SK-N-SH (cell line): ENCODE measurements at places on chromosomes 4 and X. TPM values are rescaled to one million over a fixed set of nuclear protein-coding genes. Genes with fewer than 3 reads are reported as not detected.

Gene HTN3
- not detected in 2 replicates for polyA plus RNA-seq

Gene IBSP
- not detected in 2 replicates for polyA plus RNA-seq

Gene ZNF157
- polyA plus RNA-seq: 0.12 and 0.23 TPM in 2 replicates

Gene NWD2
- polyA plus RNA-seq: not detected in 2 replicates

- H3K4me1 ChIP-seq: no peaks in the 10 kb centered on the region
- DNase-seq: peak; percentile 38
- no peaks in the 10 kb centered on the region for H3K36me3 ChIP-seq
- no peak overlapping the region for H3K4me3 ChIP-seq
- H3K27ac ChIP-seq: no peak overlapping the region
Observed at GRCh38 chr4:2298532-2298991, 36.7 kb upstream of the MXD4 start.

DNA sequence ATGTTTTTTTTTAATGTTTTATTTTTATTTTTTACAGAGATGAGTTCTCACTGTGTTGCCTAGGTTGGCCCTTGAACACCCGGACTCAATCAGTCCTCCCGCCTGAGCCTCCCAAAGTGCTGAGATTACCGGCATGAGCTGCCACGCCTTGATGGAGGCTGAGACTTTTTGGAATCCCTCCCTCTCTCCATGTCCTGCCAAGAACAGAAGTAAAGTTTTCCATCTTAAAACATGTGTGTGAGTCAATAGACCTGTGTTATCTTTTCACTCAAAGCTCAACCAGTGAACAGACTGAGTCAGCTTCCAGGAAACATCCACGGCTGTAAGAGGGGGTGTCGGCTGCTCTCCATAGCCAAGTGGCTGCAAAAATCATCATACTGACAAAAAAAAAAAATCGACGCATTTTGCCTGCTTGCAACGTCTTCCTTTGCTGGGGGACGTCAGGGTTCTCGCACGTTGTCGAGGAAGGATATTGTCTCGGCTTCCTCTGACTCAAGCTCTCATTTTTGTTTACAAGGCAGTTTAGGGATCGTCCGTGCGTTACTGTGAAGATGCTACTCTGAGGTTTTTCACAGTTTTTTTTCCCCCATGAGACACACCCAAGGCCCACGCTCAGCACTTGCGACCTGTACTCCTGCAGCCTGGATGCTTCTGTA, 10.0 kb upstream of the ASMTL start:
- peaks cover 5% of the 10 kb centered on the region; the same call in 1 of the 2 replicates for H3K4me1 ChIP-seq
- H3K27me3 ChIP-seq: peaks cover 26% of the 10 kb centered on the region; the same call in 1 of the 2 replicates
- no peak for DNase-seq

Gene USP51
- 0.36 and 0.70 TPM in 2 replicates for polyA plus RNA-seq

Gene ATP8A1
- 0.38 and 0.78 TPM in 2 replicates for polyA plus RNA-seq

Gene SORCS2
- polyA plus RNA-seq: 0.99 and 1.6 TPM in 2 replicates

DNA sequence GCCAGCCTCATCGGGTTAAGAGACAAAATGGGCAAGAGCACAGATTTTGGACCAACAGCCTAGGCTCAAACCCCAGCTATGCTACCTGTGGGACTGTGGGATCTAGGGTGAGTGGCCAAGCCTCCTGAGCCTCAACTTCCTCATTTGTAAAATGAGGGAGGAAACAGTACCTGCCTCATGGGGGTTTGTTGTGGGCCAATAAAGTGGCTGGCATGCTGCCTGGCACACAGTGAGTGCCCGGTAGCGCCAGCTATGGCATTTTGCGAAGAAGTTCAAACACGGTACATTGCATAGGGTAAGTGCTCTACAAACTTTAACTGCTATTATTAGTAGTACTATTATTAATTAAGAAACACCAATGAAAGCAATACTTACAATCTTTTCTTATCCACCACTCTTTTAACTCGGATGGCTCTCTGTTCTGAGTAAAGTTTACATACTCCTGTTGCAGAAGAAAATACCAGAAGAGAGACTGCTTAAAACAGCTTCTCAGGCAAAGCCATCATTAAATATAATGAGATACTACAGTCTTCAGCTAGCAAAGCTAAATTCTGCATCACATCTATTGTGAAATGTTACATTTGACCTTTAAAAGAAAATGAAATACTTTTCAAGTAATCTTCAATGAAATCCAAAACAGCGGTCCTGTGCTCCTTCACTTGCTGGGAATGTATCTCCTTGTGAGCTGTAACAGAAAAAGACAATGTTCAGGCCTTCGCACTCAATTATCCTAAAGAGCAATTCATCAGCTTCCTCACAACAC, 70.1 kb downstream of the NSG1 start:
- no peaks in the 10 kb centered on the region for H3K27me3 ChIP-seq
- DNase-seq: no peak
- no peak overlapping the region for H3K27ac ChIP-seq
- no peak overlapping the region for H3K4me3 ChIP-seq
- peaks cover 9% of the 10 kb centered on the region for H3K4me1 ChIP-seq
- peaks cover 28% of the 10 kb centered on the region; the same call in 1 of the 2 replicates for H3K36me3 ChIP-seq

DNA sequence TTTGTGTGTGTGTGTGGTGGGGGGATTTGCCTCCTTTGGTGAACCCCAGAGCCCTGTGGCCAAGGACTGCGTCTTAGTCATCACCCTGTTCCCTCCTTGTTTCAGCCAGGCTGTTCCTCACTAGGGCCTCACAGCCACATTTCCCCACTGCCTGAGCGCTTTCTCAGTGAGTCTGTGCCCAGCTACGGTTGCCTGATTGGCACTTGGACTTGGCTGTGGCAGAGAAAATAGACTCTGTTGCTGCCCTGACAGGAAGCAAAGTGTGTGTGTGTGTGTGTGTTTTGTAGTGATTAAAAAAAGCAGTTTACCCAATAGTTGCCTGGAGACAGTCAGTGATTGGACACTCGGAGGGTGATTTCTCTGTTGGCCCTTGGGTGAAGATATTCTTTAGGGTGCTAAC, 113.0 kb downstream of the UCHL1 start:
- no peak overlapping the region for H3K4me3 ChIP-seq
- no peak for DNase-seq
- no peaks in the 10 kb centered on the region for H3K36me3 ChIP-seq
- H3K4me1 ChIP-seq: no peaks in the 10 kb centered on the region

GRCh38 chrX:148310426-148311165, 189.8 kb upstream of the AFF2 start:
- H3K27ac ChIP-seq: no peak overlapping the region
- DNase-seq: no peak
- no peaks in the 10 kb centered on the region for H3K36me3 ChIP-seq
- no peaks in the 10 kb centered on the region for H3K4me1 ChIP-seq
- H3K4me3 ChIP-seq: no peak overlapping the region
- H3K27me3 ChIP-seq: no peaks in the 10 kb centered on the region

- H3K4me3 ChIP-seq: no peak overlapping the region
- DNase-seq: no peak
- no peaks in the 10 kb centered on the region for H3K36me3 ChIP-seq
- no peaks in the 10 kb centered on the region for H3K27me3 ChIP-seq
- no peaks in the 10 kb centered on the region; the same call in 1 of the 2 replicates for H3K4me1 ChIP-seq
Observed at GRCh38 chr4:39179681-39180080, 2.6 kb upstream of the WDR19 start.

Gene NAP1L2
- polyA plus RNA-seq: 0.12 and 0.19 TPM in 2 replicates

Gene RAB41
- not detected in 2 replicates for polyA plus RNA-seq

- no peaks in the 10 kb centered on the region for H3K4me1 ChIP-seq
- H3K36me3 ChIP-seq: peaks cover 23% of the 10 kb centered on the region
- H3K27ac ChIP-seq: no peak overlapping the region
- no peak overlapping the region for H3K4me3 ChIP-seq
Observed at GRCh38 chr4:186634591-186635128, 79.3 kb upstream of the MTNR1A start.

DNA sequence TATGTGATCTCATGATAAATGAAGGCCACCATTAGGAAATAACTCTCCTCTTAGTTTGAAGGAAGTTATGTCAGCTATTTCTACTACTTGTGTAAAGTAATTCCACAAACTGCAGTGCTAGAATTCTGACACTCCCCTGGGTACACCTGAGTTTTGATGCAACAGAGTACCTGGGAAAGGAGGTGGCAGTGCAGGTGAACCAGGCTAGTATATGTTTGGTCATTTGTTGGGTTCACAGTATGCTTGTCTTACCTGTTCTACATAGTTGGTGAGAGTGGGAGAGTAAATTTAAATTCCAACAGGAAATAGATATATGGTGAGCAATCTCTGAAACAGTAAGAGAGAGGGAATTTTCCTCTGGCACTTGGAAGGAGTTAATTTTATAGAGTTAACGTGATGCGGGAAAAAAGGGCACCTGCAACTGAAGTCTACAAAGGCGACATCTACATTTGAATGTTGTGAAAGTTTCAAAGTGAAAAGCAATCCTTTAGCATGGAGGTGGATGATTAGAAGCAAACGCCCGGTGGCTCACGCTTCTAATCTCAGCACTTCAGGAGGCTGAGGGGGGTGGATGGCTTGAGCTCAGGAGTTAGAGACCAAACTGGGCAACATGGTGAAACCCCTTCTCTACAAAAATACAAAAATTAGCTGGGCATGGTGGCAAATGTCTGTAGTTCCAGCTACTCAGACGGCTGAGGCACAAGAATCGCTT, 8.3 kb upstream of the SLC10A6 start:
- H3K4me3 ChIP-seq: no peak overlapping the region
- H3K27ac ChIP-seq: no peak overlapping the region; the same call in 1 of the 2 replicates
- H3K36me3 ChIP-seq: no peaks in the 10 kb centered on the region
- no peaks in the 10 kb centered on the region for H3K4me1 ChIP-seq
- no peaks in the 10 kb centered on the region for H3K27me3 ChIP-seq

Gene CASK
- polyA plus RNA-seq: 7.0 and 9.8 TPM in 2 replicates

DNA sequence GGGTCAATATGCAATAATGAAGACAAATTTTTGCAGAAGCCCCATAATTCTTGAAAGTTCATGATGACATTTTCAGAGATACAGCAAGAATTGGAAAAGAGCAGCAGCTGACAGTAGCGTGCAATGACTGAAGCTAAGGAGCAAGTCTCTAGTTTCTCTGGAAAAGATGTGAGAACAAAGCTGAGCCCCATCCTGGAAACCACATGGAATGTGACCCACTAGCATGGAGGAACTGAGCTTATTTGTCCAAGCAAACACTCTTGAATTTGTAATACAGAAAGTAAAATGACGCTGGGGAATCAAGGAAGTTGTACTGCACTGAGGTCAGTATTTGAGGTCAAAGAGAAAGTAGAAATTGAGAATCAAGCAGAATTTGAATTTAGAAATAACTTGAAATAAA, 1447.2 kb downstream of the FSTL5 start:
- no peak for DNase-seq
- H3K27ac ChIP-seq: no peak overlapping the region
- no peaks in the 10 kb centered on the region for H3K27me3 ChIP-seq
- H3K4me3 ChIP-seq: no peak overlapping the region
- no peaks in the 10 kb centered on the region for H3K4me1 ChIP-seq
- no peaks in the 10 kb centered on the region for H3K36me3 ChIP-seq

DNA sequence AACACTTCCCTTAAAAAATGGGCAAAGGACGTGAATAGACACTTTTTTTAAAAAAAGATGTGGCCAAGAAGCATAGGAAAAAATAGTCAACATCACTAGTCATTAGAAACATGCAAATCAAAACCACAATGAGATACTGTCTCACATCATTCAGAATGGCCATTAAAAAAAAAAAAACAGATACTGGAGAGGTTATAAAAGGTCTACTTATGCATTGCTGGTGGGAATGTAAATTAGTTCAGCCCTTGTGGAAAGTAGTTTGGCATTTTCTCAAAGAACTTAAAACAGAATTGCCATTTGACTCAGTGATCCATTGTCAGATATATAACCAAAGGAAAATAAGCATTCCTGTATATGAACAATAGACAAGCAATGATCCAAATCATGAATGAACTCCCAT, 352.8 kb upstream of the EPHA5 start:
- no peak overlapping the region for H3K27ac ChIP-seq
- no peaks in the 10 kb centered on the region for H3K27me3 ChIP-seq
- no peak overlapping the region for H3K4me3 ChIP-seq
- H3K4me1 ChIP-seq: no peaks in the 10 kb centered on the region

Gene FGF13
- 0.12 and 0.16 TPM in 2 replicates for polyA plus RNA-seq

Gene BANK1
- 0.05 TPM in 1 of 2 replicates, not detected in the other for polyA plus RNA-seq

DNA sequence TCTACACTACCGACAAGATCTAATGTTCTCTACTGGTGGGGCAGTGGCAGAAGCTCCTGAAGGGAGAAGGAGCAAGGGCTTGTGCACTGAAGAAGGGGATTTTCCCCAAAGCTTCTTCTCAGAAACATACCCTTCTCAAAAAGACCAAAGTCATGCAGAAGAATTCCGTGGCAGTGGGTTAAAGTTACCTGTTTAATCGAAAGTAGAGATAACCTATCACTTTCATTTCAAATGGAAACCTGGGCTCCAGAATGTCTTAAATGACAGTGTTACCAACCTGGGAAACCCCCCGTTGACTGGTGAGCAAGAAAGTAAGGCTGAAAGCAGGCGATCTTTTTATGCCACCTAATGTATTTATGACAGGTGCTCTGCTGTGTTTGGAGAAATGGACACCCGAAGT, 92.5 kb upstream of the TEX13D start:
- no peak for DNase-seq
- no peaks in the 10 kb centered on the region for H3K36me3 ChIP-seq
- no peak overlapping the region for H3K27ac ChIP-seq
- no peak overlapping the region for H3K4me3 ChIP-seq
- no peaks in the 10 kb centered on the region for H3K4me1 ChIP-seq

Gene AMBN
- not detected in 2 replicates for polyA plus RNA-seq

DNA sequence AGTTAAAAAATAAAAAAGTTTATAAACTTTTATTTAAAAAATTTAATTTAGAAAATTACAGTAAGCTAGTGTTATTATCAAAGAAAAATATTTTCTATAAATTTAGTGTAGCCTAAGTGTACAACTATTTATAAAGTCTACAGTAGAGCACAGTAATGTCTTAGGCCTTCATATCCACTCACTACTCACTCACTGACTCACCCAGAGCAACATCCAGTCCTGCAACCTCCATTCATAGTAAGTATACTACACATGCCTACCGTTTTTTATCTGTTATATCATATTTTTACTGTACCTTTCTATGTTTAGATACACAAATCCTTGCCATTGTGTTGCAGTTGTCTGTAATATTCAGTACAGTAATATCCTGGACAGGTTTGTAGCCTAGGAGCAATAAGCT, 129.0 kb upstream of the FAM47B start:
- H3K36me3 ChIP-seq: no peaks in the 10 kb centered on the region
- H3K27ac ChIP-seq: no peak overlapping the region
- H3K4me1 ChIP-seq: no peaks in the 10 kb centered on the region
- DNase-seq: no peak
- no peak overlapping the region for H3K4me3 ChIP-seq
